H9 (cell line): ENCODE measurements at places on chromosomes 1 and 21. TPM values are rescaled to one million over a fixed set of nuclear protein-coding genes. Genes with fewer than 3 reads are reported as not detected.

DNA sequence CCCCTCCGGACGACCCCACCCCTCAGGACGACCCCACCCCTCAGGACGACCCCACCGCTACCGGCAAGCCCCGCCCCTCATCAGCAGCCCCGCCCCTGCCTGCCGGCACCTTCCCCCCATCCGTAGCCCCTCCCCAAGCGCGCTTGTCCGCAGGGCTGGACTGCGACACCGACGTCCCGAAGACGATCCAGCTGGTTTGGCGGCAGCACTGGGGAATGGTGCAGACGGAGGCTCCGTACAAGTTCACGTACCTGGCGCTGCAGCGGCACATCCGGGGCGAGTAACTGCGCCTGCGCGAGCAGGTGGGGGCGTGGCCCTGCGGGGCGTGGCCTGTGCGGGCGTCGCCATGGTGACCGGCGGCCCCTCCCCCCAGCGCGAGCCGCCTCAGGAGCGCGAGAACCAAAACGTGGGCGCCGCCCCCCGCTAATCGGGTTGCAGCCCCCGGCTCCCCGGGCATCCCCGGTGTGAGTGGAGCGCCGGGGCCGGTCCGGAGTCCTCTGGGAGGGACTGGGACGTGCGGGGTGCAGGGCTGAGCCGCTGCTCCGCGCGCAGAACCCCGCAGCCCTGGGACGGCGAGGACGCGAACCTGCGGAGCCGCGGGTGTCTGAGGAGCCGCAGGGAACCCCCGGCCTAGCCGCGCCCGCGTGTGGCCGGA, 4.9 kb downstream of the RNF223 start:
- DNase-seq = peak; percentile 88

DNA sequence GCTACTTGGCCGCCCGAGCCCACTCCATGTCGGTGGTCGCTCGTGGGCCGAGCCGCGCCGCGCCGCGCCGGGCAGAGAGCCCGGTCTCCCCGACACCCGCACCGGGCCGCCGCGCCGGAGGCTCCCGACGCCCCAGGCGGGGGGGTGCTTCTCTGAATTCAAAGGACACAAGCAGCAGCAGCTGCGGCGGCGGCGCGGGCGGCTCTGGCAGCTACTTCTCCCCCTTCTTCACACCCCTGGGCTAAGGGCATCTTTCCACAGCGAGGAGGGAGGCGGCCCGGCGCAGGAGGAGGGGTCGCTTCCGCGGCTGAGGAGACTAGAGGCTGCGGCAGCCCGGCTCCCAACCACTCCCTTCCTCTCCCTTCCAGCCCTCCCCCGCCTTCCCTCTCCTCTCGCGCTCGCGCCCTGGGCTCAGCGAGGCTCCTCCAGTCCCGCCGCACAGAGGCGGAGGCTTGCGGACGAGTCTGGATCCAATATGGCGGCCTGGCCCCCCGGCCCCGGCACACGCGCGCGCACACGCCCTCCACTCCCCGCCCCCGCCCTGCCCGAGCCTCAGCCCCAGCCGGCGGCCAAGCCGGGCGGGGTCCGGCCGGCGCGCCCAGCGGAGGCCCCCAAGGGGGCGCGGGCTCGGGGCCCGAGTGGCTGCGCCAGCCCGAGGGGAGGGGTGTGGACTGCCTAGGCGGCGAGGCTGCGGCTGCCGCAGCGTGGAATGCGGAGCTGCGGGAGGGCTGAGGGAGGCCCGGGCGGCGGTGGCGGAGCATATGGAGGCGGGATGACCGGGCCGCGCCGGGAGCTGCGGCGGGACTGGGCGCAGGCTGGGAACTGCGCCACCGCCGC, at the start of gene CDC42BPA:
Gene CDC42BPA (minus strand): TSS at position 477 of the 837 bp plus-strand sequence. CDS start 1,310 bp downstream, outside the sequence.
- peak; percentile 81 for DNase-seq

- DNase-seq = no peak
Observed at GRCh38 chr1:203492082-203492747, 1.7 kb upstream of the OPTC start.

- no peak for DNase-seq
Observed at GRCh38 chr1:12335815-12336214, 106.0 kb downstream of the VPS13D start.

DNA sequence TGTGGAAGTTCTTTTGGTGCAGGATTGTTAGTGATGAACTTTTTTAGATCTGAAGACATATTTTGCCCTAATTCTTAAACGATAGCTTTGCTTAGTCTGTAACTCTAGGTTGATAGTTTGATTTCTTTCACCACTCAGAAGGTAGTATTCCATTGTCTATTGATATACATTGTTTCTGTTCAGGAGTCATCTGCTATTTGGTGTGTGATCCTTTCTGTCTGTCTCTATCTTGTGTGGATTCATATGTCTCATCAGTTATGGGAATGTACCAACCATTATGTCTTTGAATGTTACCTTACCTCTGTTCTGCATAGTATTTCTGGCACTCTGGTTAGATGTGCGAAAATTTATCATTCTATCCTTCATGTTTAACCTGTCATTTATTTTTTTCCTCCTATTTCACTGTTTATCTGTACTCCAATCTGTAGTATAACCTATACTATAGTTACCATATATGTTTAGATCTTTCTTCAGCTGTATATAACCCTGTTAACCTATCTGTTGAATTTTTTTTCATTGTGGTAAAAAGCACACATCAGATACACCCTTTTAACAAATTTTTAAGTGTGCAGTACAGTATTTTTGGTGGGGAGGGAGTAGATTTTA, 5.7 kb downstream of the MARK1 start:
- DNase-seq = no peak

GRCh38 chr1:230381049-230381467, 45.1 kb downstream of the PGBD5 start:
- DNase-seq = no peak

GRCh38 chr21:36246080-36246631, 73.8 kb upstream of the MORC3 start:
- peak; percentile 34 for DNase-seq

DNA sequence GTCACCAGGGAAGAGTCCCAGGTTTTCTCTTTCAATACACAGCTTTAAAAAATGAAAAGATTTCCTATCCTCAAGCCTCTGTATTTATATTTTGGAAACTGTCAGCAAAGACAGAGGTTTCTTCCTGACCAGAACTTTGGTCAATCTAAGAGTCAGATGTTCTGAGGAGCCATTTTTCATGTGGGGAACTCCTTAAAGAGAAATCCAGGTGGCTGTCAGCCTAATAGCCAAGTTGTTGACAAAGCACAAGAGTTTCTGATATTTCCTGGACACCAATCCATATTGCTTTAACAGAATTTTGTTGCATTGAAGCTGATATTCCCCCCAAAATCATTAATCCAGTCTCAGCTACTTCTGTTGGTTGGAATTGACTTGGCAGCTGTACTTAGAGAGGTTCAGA, 318.6 kb upstream of the NFIA start:
- no peak for DNase-seq

GRCh38 chr1:86646256-86646655, 58.1 kb upstream of the SH3GLB1 start:
- no peak for DNase-seq

GRCh38 chr1:217274927-217275654, 355.8 kb downstream of the GPATCH2 start:
- no peak for DNase-seq

- no peak for DNase-seq
Observed at GRCh38 chr1:148310807-148311206, 158.7 kb upstream of the NBPF11 start.

GRCh38 chr1:64098846-64099582, 104.4 kb upstream of the UBE2U start:
- no peak for DNase-seq

GRCh38 chr1:159163614-159164228, 7.7 kb upstream of the CADM3 start:
- DNase-seq = no peak

DNA sequence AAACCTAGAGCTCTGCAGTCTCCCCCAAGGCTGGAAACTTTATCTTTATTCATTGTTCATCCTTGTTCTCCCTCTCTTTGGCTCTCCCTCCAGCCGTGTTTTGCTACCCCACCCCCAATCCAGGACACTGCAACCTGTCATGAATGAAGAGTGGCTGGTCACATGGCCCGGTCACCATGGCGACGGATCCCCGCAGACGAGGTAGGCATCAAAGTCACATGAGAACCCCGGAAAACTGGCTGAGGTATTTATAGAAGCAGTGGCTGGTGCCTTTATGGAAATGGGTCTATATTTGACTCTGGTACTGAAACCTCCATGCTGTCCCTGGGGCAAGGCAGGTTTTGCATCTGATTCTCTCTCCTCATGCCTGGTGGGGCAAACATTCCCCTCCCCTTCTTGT, 13.4 kb upstream of the SLC6A17 start:
- peak; percentile 75 for DNase-seq

- no peak for DNase-seq
Observed at GRCh38 chr1:46020010-46020409, 112.4 kb downstream of the PIK3R3 start.

- no peak for DNase-seq
Observed at GRCh38 chr1:233300326-233300725, 4.8 kb upstream of the PCNX2 start.

GRCh38 chr1:4468804-4469514, 185.4 kb upstream of the AJAP1 start:
- DNase-seq = no peak

DNA sequence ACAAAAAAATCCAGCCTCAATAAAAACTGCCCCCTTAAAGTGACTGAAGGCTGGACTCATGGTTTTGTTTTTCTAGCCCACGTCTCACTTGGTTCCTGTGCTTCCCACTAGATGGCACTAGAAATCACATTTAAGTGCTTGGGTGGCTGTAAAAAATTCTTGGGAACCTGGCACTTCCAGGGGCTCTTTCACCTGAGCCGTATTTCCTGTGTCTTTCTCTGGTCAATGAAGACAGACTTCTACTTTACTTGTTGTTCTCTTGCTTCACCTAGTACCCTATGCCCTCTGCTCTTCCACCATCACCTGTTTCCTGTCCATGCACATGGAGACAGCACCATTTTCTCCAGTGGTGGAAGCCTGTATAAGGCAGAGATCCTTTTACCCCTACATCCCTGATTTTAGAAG, 20.0 kb downstream of the METTL13 start:
- peak; percentile 57 for DNase-seq

GRCh38 chr1:79969886-79970285, 963.4 kb upstream of the ADGRL4 start:
- no peak for DNase-seq

DNA sequence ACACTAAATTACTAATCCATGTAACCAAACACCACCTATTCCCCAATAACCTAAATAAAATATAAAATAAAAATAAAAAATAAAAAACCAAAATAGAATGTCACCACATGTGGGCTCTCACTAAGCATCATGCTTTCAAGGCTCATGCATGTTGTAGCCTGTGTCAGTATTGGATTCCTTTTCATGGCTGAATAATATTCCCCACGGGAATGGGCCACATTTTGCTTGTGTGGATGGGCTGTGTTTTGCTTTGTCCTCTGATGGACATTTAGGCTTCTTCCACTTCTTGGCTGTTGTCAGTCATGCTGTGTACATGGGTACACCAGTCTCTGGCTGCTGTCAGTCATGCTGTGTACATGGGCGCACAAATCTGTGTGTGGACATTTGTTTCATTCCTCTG, 3.2 kb downstream of the KRTAP10-6 start:
- DNase-seq = no peak

DNA sequence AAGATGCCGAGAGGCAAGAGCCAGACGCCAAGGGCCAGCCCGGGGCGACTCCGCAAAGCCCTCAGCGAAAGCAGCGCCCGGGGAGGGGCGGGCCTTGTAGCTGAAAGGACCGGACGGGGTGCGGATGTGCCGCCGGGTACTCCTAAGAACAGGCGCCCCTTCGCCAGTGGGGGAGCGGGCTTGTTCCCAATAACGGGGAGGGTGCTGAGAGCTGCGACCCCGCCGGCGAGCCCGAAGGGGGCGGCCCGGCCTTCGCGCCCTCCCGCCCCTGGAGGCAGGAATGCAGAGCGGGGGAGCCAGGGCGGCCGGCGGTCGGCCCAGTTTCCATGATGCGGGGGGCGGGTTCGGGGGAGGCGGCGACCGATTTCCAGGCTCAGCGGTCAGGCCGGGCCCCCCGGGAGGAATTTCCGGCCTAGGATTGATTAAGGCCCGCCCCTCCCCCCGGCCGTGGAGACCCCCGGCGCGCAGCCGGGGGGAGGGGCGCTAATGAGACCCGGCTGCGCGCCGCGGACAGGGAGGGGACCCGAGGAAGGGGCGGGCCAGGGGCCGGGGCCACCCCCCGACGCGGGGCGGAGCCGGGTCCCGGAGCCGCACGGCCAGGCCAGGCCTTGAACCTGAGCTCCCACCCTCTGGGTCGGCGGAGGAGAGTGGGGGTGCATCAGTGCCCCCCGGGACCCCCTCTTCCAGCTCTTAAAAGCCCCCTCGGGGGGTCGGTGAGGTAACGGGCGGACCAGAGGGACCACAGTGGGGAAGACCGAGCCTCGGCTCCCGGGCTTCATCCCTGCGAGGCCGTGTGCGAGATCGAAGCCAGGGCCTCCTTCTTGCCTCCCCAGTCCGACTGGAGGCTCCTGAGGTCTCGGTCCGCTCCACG, 898 bp upstream of the TMEM200B start:
- DNase-seq = peak; percentile 91

DNA sequence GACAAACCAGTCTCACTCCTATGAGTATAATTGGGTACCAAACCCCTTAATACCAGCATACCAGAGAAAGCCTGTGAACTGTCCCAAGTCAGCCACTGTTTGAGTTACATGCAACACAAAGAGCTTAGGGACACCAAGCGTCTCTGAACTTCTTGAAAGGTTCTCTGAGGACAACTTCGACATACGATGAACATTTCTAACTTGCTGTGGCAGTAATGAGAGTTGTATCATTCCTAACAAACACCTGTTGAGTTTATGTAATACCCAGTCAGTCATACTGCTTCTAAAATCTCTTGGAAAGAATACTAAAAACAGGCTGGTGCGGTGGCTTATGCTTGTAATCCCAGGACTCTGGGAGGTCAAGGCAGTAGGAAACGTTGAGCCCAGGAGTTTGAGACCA, 18.4 kb downstream of the CCT8 start:
- DNase-seq = no peak

The C1QC gene
- not detected in 2 replicates for total RNA-seq

The UMODL1 gene
- not detected in 2 replicates for total RNA-seq

The KIF26B gene
- 0.13 and 0.20 TPM in 2 replicates for total RNA-seq

The KHDC4 gene
- 57.6 and 57.7 TPM in 2 replicates for total RNA-seq

The IFI44 gene
- total RNA-seq = not detected in 2 replicates

The SHISAL2A gene
- total RNA-seq = 0.44 and 0.90 TPM in 2 replicates

The B4GALT3 gene
- 31.8 and 33.1 TPM in 2 replicates for total RNA-seq

The AMY1A gene
- not detected in 2 replicates for total RNA-seq

The TNFRSF4 gene
- total RNA-seq = 0.24 and 0.33 TPM in 2 replicates

The LY9 gene
- total RNA-seq = not detected in 2 replicates

The FOXO6 gene
- 0.83 and 0.99 TPM in 2 replicates for total RNA-seq

The DNALI1 gene
- 18.0 and 18.9 TPM in 2 replicates for total RNA-seq

The LAMC2 gene
- 6.8 and 7.4 TPM in 2 replicates for total RNA-seq
